ENCODE measurements at places on chromosomes 7 and 10. TPM values are rescaled to one million over a fixed set of nuclear protein-coding genes. Genes with fewer than 3 reads are reported as not detected.

CPN1 gene
- not detected for total RNA-seq

PDE6C gene
- total RNA-seq: not detected

ADRA2A gene
- total RNA-seq: not detected

CHRM2 gene
- not detected for total RNA-seq

CLRN3 gene
- total RNA-seq: not detected

EXOC4 gene
- total RNA-seq: 57.1 TPM

ITIH2 gene
- not detected for total RNA-seq

PSPH gene
- 18.6 TPM for total RNA-seq

TEX36 gene
- total RNA-seq: not detected

- no peaks in the 10 kb centered on the region for H3K36me3 ChIP-seq
- no peak overlapping the region for H3K4me3 ChIP-seq
- no peak overlapping the region for H3K27ac ChIP-seq
- H3K27me3 ChIP-seq: peaks cover 15% of the 10 kb centered on the region
Observed at GRCh38 chr7:4816419-4817080, 41.1 kb downstream of the AP5Z1 start.

DNA sequence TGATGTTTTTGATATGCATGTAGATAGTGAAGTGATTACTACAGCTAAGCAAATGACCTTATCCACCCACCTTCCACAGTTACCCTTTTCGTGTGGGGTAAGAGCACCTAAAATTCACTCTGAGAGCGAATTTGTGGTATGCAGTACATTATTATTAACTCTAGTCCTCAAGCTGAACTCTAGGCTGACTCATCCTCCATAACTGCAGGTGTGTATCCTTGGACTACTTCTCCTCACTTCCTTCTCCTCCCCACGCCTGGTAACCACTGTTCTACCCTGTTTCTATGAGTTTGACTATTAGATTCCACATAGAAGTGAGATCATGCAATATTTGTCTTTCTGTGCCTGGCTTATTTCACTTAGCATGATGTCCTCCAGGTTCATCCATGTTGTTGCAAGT is 484.6 kb downstream of the GATA3 start:
- no peak for DNase-seq
- H3K27me3 ChIP-seq: peaks cover 2% of the 10 kb centered on the region

- no peak overlapping the region for H3K4me3 ChIP-seq
- no peaks in the 10 kb centered on the region for H3K36me3 ChIP-seq
- no peaks in the 10 kb centered on the region for H3K27me3 ChIP-seq
- peaks cover 7% of the 10 kb centered on the region for H3K4me1 ChIP-seq
- peak; percentile 84 for DNase-seq
Observed at GRCh38 chr10:70758757-70759514, 26.2 kb downstream of the TBATA start.

- H3K4me3 ChIP-seq: no peak overlapping the region
- no peaks in the 10 kb centered on the region for H3K27me3 ChIP-seq
- peaks cover 32% of the 10 kb centered on the region for H3K36me3 ChIP-seq
- peaks cover 44% of the 10 kb centered on the region for H3K4me1 ChIP-seq
Observed at GRCh38 chr10:96047004-96047649, 3.7 kb downstream of the CCNJ start.

GRCh38 chr10:84348860-84349259 is 20.5 kb downstream of the CCSER2 start:
- no peak overlapping the region for H3K27ac ChIP-seq
- peaks cover 58% of the 10 kb centered on the region for H3K4me1 ChIP-seq
- no peaks in the 10 kb centered on the region for H3K27me3 ChIP-seq
- DNase-seq: no peak
- no peak overlapping the region for H3K4me3 ChIP-seq
- H3K36me3 ChIP-seq: peaks cover 17% of the 10 kb centered on the region

GRCh38 chr10:130300608-130301020 is 164.4 kb downstream of the GLRX3 start:
- H3K4me1 ChIP-seq: no peaks in the 10 kb centered on the region
- peak; percentile 25 for DNase-seq

DNA sequence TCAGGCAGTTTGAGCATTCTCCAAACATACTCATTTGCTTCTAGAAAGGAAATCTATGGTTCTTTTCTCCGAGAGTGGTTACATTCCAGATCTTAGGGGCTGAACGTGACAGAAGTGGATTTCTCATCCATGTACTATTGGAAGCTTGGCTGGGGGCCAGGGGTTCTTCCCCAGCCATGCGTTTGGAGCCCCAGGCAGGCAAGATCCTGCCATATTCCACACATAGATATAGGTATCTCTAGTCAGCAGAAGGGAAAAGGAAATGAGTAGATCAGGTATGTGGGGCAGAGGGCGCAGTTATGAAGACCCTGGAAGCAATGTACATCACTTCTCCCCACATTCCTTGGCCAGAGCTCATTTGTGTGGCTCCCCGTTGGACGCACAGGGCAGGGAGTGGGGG is 299.8 kb downstream of the CCDC3 start:
- no peak overlapping the region for H3K27ac ChIP-seq
- no peak overlapping the region for H3K4me3 ChIP-seq
- DNase-seq: no peak
- H3K4me1 ChIP-seq: peaks cover 15% of the 10 kb centered on the region

GRCh38 chr10:60257767-60258428 is 131.8 kb downstream of the ANK3 start:
- H3K27me3 ChIP-seq: no peaks in the 10 kb centered on the region
- no peaks in the 10 kb centered on the region for H3K36me3 ChIP-seq
- no peak overlapping the region for H3K4me3 ChIP-seq

DNA sequence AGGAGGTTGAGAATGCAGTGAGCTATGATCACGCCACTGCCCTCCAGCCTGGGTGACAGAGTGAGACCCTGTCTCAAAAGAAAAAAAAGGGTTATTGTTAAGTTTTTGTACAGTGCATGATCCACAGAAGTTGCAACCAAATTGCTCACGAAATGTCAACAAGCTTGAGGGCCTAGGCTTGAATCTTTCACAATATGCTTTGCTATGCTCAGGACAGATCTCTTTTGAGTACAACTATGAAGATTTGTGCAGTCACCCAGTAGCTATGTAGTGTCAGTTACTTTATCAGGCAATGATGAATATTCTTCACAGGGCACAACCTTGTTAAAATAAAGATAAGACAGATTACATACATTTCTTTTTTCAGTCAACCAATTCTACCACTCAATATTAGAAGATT is 109.2 kb downstream of the PRTFDC1 start:
- H3K27me3 ChIP-seq: no peaks in the 10 kb centered on the region
- no peak for DNase-seq
- H3K27ac ChIP-seq: no peak overlapping the region
- no peaks in the 10 kb centered on the region for H3K4me1 ChIP-seq
- no peaks in the 10 kb centered on the region for H3K36me3 ChIP-seq

GRCh38 chr7:90607196-90607595 is 11.1 kb downstream of the CDK14 start:
- no peaks in the 10 kb centered on the region for H3K4me1 ChIP-seq
- H3K27ac ChIP-seq: no peak overlapping the region
- H3K36me3 ChIP-seq: no peaks in the 10 kb centered on the region
- no peak overlapping the region for H3K4me3 ChIP-seq

- no peak for DNase-seq
- H3K4me1 ChIP-seq: no peaks in the 10 kb centered on the region
- no peaks in the 10 kb centered on the region for H3K36me3 ChIP-seq
Observed at GRCh38 chr7:45171946-45172345, 14.4 kb downstream of the RAMP3 start.

DNA sequence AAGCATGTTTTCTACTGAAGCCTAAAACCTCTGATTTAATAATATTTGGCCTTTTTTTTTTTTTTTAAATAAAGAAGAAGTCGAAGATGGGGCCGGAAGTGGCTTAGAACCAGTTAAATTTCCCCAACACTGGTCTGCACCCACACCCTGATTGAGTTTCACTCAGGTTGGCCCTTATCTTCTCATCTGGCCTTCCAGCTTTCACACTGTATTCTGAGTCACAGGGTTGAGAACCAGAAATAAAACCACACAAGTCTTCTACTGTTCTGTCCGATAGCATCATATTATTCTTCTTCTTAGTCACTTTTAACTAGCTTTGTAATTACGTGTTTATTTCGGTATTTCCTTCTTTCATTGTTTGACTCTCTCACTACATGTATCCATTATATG is 9.9 kb downstream of the ZNF365 start:
- no peak for DNase-seq
- peaks cover 8% of the 10 kb centered on the region for H3K4me1 ChIP-seq
- H3K27ac ChIP-seq: no peak overlapping the region
- no peaks in the 10 kb centered on the region for H3K27me3 ChIP-seq
- H3K4me3 ChIP-seq: no peak overlapping the region
- H3K36me3 ChIP-seq: no peaks in the 10 kb centered on the region

- peaks cover 9% of the 10 kb centered on the region for H3K36me3 ChIP-seq
- peaks cover 25% of the 10 kb centered on the region for H3K4me1 ChIP-seq
- no peak overlapping the region for H3K27ac ChIP-seq
- H3K4me3 ChIP-seq: peak overlapping the region; percentile 45
Observed at GRCh38 chr7:1026721-1027161, 17.6 kb upstream of the GPR146 start.

DNA sequence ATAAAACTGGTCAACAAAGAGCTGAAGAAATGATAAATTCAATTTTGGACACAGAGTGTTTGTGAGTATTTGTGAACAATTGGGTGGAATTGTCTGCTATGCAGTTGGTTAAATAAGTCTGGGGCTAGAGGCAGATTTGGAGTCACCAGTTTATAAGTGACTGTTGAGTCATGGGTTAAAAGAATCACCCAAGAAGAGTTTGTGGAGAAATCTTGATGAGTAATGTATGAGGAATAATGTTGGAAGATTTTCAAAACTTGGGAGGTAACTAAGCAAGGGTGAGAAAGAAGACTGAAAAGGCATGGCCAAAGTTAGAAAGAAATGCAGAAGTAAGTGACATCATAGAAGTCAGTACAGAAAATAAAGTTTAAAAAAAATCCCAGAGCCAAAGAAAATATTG is 750.7 kb downstream of the MAGI2 start:
- no peaks in the 10 kb centered on the region for H3K36me3 ChIP-seq
- H3K27ac ChIP-seq: no peak overlapping the region
- no peaks in the 10 kb centered on the region for H3K4me1 ChIP-seq
- H3K27me3 ChIP-seq: no peaks in the 10 kb centered on the region
- no peak overlapping the region for H3K4me3 ChIP-seq
- DNase-seq: no peak

DNA sequence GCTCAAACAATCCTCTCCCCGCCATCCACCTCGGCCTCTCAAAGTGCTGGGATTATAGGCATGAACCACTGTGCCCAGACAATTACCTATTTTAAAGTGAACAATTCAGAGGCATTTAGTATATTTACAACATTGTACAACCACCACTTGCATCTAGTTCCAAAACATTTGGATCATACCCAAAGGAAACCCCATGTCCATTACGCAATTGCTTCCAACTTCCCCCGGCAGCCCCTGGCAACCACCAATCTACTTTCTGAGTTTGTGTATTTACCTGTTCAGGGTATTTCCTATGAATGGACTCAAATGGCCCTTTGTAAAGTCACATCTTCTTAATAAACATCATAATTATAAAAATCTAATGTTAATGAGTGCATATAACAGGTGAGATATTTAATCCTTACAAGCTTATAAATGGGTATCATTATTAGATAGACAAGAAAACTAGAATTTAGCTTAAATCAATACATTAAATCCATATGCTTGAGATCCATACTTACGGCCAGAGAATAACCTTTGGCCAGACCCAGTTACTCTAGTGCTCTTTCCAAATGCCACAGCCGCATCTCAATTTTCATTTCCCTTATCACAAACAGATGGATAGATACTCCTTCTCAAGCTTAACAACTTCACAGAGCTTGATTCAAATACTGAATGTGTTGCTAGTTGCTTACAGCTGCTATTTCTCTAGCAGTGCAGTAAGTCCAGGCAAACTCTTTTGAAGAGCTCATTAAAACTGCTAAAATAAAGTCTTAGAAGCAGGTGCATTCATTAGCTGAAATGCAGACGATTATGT is 133.4 kb upstream of the MKLN1 start:
- H3K27me3 ChIP-seq: no peaks in the 10 kb centered on the region
- peaks cover 20% of the 10 kb centered on the region for H3K4me1 ChIP-seq
- no peak overlapping the region for H3K4me3 ChIP-seq
- no peak for DNase-seq

DNA sequence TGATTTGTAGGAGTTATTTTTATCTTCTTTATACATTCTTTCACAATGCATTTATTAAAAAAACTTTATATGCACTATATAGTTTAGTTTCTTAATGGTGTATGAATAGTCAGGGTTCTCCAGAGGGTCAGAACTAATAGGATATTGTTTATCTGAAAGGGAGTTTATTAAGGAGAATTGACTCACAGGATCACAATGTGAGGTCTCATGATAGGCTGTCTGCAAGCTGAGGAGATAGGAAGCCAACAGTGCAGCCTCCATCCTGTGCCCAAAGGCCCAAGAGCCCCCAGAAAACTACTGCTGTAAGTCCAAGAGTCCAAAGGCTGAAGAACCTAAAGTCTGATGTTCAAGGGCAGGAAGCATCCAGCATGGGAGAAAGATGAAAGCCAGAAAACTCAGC is 192.8 kb upstream of the AHR start:
- no peak for DNase-seq
- no peaks in the 10 kb centered on the region for H3K36me3 ChIP-seq
- no peak overlapping the region for H3K4me3 ChIP-seq

GRCh38 chr7:112236597-112236996 is 30.1 kb downstream of the ZNF277 start:
- no peaks in the 10 kb centered on the region for H3K4me1 ChIP-seq
- H3K27me3 ChIP-seq: no peaks in the 10 kb centered on the region
- H3K4me3 ChIP-seq: no peak overlapping the region
- H3K27ac ChIP-seq: no peak overlapping the region
- H3K36me3 ChIP-seq: peaks cover 12% of the 10 kb centered on the region

- H3K4me1 ChIP-seq: no peaks in the 10 kb centered on the region
- H3K36me3 ChIP-seq: no peaks in the 10 kb centered on the region
- no peaks in the 10 kb centered on the region for H3K27me3 ChIP-seq
- H3K4me3 ChIP-seq: no peak overlapping the region
- no peak overlapping the region for H3K27ac ChIP-seq
Observed at GRCh38 chr10:95504246-95504691, 56.9 kb downstream of the SORBS1 start.

Measured in activated naive CD4-positive, alpha-beta T cell treated with anti-CD3 and anti-CD28 coated beads for 36 hours (primary cell).